CD4-positive, CD25-positive, alpha-beta regulatory T cell (primary cell): ENCODE measurements at places on chromosomes 2 and 18.
A peak's percentile ranks its signal among the peaks of the same experiment; 100 is the strongest.

GRCh38 chr2:238568455-238569440, 142.0 kb downstream of the ASB1 start:
- no peak for DNase-seq
- no peaks in the 10 kb centered on the region for H3K27me3 ChIP-seq
- no peaks in the 10 kb centered on the region for H3K36me3 ChIP-seq
- H3K4me1 ChIP-seq: no peaks in the 10 kb centered on the region

GRCh38 chr18:79506191-79507075, 110.7 kb downstream of the NFATC1 start:
- peaks cover 21% of the 10 kb centered on the region for H3K4me1 ChIP-seq
- H3K27ac ChIP-seq: peak overlapping the region; percentile 61
- peak; percentile 27 for DNase-seq
- no peaks in the 10 kb centered on the region for H3K27me3 ChIP-seq
- peaks cover 8% of the 10 kb centered on the region for H3K36me3 ChIP-seq

DNA sequence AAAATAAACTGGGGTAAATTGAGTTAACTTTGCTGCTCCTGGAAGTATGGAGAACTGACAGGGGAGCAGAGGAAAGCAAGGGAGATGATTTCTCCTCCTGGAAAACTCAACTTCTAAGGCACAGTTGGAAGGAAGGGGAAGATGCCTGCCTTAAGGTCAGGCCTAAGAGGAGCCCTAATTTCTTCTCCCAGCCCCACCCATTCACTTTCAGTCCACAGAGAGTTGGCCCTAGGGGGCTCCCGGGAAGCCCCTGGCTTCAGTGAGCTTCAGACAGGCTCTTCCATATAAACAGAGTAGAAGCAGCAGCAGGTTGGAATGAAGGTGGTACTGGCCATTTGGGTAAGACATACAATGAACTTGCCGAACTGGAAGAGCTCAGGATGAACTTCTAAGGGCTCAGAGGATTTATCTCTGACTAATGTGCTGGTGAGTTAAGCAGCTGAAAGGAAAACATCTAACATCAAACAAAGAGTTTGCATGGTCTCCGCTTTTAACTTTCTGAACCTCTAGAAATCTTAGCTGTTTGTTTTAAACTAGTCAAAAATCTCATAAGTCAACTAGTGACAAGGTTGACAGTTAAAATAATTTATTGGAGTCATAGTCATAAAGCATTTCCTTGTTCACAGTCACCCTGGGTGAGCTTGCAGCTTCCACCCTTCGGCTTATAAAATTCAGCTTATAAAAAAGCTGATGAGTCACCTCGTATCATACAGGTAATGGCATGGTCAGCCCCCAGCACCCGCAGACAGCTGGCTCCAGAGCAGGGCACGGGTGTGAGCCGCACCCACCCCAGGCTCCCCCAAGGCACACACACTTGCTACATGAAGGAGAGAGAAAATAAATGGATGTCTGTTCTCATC, 9.8 kb downstream of the MALL start:
- H3K4me3 ChIP-seq: no peak overlapping the region
- H3K4me1 ChIP-seq: no peaks in the 10 kb centered on the region
- H3K36me3 ChIP-seq: no peaks in the 10 kb centered on the region
- no peak for DNase-seq
- H3K27ac ChIP-seq: no peak overlapping the region
- H3K27me3 ChIP-seq: no peaks in the 10 kb centered on the region

GRCh38 chr2:12090072-12090471, 343.6 kb downstream of the LPIN1 start:
- DNase-seq: no peak
- H3K4me3 ChIP-seq: no peak overlapping the region
- H3K27ac ChIP-seq: no peak overlapping the region

DNA sequence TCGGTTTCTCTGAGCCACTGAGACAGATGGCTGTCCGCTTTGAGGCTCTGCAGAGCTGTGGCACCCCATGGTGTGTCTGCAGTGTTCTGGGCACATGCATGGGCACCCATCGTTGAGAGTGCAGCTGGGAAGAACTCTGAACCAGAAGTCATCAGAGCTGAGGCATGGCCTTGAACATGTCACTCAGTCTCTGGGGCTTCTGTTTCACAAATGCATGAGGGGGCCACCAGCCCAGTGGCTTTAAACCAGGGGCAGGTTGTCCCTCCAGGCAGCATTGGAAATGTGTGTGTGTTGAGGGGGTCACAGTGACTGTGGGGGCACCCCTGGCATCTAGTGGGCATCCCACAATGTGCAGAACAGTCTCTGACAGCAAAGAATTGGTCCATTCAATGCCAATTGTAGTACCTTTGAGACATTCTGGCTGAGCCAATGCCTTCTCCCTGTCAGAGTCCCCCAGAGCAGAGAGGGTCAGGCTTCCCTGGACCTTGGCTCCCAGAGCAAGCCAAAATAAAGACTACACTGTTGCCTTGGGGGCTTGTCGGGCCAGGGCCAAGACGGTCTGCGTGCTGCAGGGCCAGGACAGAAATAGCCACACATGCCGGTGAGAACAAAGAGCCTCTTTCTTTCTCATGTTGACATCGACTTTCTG, 9.3 kb upstream of the PSMD1 start:
- no peak overlapping the region for H3K27ac ChIP-seq
- H3K36me3 ChIP-seq: no peaks in the 10 kb centered on the region
- no peaks in the 10 kb centered on the region for H3K27me3 ChIP-seq
- H3K4me3 ChIP-seq: no peak overlapping the region

DNA sequence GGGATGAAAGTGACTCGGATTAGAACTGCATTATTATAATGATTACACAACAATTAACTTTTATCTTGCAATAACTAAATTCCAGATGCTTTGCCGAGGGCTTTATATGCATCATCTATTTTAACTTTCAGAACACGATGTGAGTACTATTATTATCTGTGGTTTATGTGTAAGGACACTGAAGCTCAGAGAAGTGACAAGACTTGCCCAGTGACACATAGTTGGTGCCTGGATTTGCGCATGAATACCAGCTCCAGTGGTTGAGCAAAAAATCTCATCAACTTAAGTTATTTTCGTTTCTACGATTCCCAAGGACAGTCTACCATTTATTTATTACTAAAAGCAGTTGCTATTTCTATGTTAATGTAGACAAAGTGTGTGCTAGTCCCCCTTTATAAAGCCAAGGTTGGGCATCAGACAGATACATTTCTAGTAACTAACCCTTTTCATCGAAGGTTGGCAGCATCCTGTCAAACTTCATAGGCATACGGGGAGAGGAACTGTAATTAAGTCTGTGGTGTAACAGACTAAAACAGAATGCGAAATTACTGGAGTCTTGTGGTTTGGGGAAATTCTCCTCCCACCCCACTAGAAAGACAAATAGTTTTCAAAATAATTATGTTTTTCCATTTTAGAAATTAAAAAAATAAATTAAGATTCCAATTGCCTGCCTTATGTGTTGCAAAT, 73.2 kb upstream of the BOD1L2 start:
- DNase-seq: no peak
- H3K4me1 ChIP-seq: peaks cover 17% of the 10 kb centered on the region
- no peak overlapping the region for H3K4me3 ChIP-seq
- H3K36me3 ChIP-seq: no peaks in the 10 kb centered on the region
- H3K27ac ChIP-seq: no peak overlapping the region

DNA sequence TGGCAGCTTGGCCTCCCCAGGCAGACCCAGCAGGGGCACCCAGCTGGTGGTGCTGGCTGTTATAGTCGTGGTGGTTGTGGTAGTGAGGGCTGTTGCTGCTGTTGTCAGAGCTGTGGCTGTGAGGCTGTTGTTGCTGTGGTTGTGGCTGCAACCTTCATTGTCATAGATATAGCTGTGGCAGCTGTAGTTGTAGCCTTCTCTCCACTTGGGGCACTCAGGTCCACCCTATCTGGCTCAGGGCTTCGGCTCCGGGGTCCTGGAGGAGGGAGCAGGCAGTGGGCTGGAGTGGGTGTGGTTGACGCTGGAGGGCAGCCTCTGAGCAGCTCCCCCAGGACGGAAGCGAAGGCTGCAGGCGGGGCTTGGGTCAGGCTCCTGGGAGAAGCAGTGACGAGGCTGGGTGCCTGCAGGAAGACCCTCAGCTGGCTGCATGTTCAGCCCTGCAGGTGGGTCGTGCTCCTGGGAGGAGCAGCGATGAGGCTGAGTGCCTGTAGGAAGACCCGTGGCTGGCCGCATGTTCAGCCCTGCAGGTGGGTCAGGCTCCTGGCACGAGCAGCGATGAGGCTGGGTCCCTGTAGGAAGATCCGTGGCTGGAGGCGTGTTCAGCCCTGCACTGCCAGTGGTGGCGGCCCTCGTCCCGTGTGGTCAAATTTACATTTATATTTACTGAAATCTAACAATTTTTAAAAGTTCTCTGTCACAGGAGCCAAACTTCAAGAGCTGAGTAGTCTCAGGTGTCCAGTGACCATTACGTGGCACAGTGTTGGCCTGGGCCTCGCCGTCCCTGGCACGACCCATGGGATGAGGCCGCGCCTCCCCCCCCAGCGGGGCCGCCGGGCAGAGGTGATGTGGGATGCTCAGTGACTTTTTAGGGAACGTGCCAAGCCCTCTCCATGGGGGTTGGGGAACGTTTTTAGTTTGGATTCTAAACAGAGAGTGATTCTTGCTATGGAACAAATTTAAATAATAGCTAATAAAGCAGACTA, 79.2 kb upstream of the PXDN start:
- no peaks in the 10 kb centered on the region for H3K4me1 ChIP-seq
- no peak for DNase-seq
- H3K27ac ChIP-seq: no peak overlapping the region
- no peaks in the 10 kb centered on the region for H3K36me3 ChIP-seq
- no peaks in the 10 kb centered on the region for H3K27me3 ChIP-seq

DNA sequence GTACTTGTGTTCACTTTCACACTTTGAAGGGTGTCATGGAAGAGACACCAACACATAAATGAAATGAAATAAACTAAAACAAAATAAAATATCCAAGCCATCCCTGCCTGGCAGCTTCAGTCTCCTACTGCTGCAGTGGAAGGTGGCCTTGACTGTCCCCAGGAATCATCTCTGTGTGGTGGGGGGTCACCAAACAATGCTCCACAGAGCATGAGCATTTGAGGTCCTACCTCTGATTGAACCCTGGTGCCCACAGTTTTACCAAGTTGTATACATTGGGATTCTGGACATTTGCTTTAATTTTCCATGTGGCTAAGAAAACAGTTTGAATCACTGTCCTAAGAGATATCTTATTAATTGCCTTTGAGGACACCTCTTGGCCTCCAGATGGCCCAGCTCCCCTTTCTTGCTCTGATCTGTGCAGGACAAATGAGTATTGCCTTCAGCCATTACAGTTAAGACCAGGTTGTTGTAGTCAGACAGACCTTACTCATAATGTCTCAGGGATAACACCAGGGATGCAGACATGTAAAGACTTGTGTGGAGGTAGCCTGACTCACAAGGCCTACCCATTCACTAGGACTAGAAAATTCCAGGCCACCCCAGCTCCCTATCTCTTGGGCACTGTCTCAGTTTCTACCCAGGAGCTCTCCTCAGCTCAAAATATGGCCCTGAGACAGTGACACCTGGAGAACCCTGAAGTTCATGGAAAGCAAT, 195.0 kb downstream of the MYCN start:
- no peaks in the 10 kb centered on the region for H3K4me1 ChIP-seq
- no peak overlapping the region for H3K4me3 ChIP-seq
- H3K27me3 ChIP-seq: no peaks in the 10 kb centered on the region
- no peak overlapping the region for H3K27ac ChIP-seq
- no peak for DNase-seq

DNA sequence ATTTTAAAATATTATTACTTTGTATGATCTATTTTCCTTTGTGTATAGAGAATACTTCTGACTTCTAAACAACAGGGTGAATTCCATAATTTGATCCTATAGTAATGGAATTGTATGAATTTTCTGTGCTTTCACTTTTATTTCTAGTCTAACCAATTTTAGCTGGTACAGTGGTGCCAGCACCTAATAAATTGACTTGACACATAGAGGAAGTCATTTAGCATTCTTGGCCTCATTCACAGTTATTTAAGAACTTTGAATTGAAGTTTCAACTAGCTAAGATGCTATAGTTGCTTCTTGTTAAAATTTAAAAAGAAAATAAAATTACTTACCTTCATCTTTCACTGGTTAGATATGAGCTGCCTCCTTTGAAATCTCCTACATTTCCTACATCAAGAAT, 220.4 kb downstream of the CPS1 start:
- H3K27ac ChIP-seq: no peak overlapping the region
- H3K4me1 ChIP-seq: no peaks in the 10 kb centered on the region
- no peaks in the 10 kb centered on the region for H3K27me3 ChIP-seq

DNA sequence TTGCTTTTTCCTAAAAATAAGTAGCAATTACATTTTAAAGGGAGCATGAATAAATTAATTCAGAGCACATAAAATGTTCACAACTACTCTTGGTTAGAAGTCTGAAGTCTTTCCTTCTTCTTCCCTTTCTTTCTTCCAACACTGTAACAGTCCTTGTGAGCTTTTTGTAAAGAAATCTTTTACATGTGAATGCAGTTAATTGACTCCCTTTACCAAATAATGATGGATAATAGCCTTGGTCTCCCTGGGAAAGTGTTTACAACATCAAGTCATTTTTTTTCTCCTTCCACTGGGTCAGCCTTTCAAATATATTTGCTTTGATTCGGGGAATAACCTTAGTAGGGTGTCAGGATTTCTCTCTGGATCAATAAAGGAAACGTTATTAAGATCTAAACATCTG, 39.1 kb downstream of the CALCRL start:
- no peaks in the 10 kb centered on the region for H3K27me3 ChIP-seq
- no peak for DNase-seq
- H3K36me3 ChIP-seq: no peaks in the 10 kb centered on the region
- no peak overlapping the region for H3K4me3 ChIP-seq
- no peaks in the 10 kb centered on the region for H3K4me1 ChIP-seq

GRCh38 chr2:66897691-66898150, 462.8 kb downstream of the MEIS1 start:
- no peak overlapping the region for H3K4me3 ChIP-seq
- H3K27ac ChIP-seq: no peak overlapping the region
- H3K27me3 ChIP-seq: no peaks in the 10 kb centered on the region
- no peaks in the 10 kb centered on the region for H3K36me3 ChIP-seq
- no peak for DNase-seq

DNA sequence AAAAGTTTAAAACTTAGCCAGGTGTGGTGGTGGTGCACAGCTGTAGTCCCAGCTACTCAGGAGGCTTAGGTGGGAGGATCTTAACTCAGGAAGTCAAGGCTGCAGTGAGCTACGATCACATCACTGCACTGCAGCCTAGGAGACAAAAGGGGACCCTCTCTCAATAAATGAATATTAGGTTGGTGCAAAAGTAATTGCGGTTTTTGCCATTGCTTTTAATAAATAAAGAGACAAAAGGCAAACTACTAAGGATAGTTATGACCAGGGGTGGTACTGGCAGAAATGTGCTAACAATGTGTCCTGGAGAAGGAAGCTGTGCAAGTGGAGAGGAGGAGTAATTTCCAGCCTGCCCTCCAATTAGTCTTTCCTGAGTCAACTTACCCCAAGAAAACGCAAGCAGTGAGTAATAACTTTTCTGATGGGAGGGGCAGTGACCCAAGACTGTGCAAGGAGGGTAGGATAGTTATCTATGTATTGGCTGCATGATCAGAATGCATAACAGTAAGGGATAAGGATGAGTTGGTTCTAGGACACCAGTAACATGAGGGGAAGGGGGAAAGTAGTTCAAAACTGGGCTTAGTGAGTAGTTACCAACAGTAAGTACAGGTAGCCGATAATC, 1.5 kb downstream of the EXOC6B start:
- no peak overlapping the region for H3K27ac ChIP-seq
- H3K4me3 ChIP-seq: peak overlapping the region; percentile 80
- peaks cover 22% of the 10 kb centered on the region for H3K4me1 ChIP-seq
- no peaks in the 10 kb centered on the region for H3K36me3 ChIP-seq
- no peaks in the 10 kb centered on the region for H3K27me3 ChIP-seq
- DNase-seq: no peak
